SW480 (cell line): ENCODE measurements at places on chromosomes 16 and 17.

DNA sequence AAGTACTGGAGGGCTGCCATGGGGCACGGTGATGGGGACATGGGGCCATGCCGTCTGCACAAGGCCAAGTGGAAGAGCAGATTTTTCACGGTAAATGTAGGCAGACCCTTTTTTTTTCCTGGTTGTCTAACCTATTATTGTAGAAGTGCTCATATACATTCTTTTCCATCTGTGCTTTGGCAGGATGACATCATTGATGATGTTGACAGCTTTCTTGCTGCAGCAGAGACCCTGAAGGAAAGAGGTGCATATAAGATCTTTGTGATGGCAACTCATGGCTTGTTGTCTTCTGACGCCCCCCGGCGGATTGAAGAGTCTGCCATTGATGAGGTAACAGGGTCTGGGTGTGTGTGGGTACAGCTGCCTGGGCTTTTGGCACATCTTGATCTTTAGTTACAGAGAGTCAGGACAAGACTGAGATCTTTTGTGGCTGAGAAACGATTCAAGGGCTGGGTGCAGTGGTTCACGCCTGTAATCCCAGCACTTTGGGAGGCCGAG, 23.3 kb upstream of the SLC5A10 start:
- no peak for DNase-seq

DNA sequence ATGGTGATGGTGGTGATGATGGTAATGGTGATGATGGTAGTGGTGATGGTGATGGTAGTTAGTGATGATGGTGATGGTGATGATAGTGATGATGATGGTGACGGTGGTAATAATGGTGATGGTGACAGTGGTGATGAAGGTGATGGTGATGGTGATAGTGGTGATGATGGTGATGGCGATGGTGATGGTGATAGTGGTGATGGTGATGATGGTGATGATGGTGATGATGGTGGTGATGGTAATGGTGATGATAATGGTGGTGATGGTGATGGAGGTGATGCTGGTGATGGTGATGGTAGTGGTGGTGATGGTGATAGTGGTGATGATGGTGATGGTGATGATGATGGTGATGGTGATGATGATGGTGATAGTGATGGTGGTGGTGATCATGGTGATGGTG, 148.7 kb upstream of the TNRC6C start:
- DNase-seq = no peak

DNA sequence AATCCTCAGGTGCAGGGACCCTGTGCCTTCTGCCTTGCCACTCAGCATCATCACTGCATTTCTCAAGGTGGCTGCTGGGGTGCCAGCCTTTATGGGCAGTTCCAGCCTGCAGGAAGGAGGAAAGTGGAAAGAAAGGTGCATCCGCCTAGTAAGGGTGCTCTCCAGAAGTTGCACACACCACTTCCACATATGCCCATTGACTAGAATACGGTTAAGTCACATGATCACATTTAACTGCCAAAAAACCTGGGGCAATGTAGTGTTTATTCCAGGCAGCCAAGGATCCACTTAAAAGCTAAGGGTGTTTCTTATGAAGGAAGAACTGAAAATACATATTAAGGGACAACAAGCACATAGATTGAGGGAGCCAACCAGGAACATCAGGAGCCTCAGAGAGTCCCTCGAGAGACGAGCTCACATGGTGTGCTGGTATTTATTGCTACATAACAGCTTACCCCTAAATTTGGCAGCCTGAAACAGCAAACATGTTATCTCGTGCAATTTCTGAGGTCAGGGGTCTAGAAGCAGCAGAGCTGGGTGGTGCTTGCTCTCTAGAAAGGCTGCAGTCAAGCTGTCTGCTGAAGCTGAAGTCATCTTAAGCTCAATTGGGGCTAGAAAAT, 52.0 kb upstream of the MMP2 start:
- no peak for DNase-seq

DNA sequence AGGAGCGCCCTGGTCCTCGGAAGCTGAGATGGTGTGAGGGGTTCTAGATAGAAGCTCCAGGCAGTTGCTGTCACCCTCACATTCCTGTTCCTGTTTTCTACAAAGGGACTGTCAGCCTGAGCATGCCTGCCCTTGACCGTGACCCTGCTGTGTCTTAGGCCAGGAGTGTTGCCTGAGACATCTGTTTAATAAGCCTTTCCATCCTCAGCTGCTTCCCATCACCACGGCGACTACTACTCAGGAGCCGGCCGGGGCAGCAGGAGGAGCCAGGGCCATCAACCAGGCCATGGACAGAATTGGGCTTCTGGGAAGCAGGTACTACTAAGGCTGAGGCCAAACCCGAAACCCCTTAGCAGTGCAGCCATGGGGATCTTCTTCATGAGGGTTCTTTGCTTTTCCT, 151.4 kb downstream of the KATNIP start:
- DNase-seq = no peak

GRCh38 chr17:77959926-77960521, 1.5 kb downstream of the TNRC6C start:
- DNase-seq = peak; percentile 14

- DNase-seq = peak; percentile 87
Measured at GRCh38 chr17:48499248-48499647, 31.6 kb downstream of the HOXB1 start.

- no peak for DNase-seq
Measured at GRCh38 chr16:66387817-66388332, 21.4 kb downstream of the CDH5 start.

DNA sequence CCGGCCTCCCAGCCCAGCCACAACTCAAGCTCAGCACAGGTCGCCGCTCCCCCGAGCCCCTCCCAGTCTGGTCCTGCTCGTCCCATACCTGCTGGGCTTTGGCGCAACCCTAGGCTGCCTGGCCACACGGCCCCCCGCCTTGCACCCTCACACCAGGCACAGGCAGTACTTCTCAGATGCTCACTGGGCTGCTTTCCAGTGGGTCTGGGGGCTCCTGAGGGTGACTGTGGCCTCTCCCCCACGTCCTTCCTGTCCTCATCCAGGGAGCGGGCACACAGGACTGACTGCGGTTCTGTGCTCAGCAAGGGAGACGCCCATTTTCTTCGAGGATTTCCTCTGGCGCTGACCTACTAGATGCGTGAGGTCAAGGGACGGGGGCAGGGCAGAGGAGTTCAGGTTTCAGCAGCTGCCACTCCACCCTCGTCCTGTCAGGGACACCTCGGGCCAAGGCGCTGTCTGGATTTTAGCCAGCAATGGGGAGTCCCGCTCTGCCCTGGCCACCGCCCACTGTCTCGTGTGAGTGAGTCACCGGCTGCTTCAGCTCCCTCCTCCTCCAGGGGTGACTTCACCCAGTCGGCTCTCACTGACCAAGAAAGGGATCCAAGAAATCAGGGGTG, 115.8 kb downstream of the NPIPB11 start:
- DNase-seq = peak; percentile 79

DNA sequence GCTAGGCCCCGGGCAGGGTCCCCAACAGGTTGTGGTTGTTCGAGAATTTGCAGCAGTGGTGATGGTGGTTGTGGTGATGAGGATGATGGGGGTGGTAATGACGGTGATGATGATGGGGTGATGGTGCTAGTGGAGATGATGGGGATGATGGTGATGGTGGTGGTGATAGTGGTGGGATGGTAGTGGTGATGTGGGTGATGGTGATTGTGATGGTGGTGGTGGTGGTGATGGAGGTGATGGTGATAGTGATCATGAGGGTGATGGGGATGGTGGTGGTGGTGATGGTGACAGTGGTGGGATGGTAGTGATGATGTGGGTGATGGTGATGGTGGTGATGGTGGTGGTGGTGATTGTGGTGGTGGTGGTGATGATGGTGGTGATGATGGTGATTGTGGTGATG, 343.3 kb downstream of the SEC14L1 start:
- no peak for DNase-seq

DNA sequence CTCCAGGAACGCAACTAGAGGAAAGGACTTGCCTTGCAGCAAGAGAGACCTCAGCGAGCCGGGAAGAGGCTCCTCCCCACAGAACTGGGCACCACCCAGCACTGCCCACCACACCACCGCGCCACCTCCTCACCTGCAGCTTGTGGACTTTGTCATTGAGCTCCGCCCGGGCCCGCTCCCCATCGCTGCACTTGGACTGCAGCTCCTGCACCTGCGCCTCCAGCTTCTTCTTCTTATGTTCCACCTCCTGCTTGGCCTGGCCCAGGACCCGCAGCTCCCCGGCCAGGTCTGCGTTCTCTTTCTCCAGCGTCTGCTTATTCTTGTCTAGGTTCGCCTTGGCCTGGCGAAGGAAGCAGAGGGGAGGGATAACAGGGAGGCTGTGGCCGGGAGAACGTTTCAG, 76.7 kb downstream of the NDE1 start:
- DNase-seq = no peak

DNA sequence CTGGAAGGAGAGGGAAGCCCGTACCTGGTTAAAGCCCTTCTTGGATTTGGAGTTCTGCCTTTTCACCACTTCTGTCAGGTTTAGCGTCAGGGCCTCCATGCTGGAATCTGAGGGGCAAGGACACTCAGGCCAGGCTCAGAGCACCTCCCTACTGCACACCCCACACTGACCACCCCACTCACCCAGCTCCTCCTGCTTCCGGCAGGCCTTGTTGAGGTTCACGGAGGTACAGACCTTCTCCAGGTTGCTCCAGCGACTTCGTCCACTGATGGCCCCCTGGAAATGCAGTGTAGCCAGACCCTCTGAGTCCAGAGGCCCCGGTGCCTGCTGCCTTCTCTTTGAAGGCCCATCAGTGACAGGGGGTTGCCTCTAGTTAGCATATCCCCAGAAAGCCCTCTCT, 14.1 kb upstream of the PIK3R6 start:
- DNase-seq = no peak

DNA sequence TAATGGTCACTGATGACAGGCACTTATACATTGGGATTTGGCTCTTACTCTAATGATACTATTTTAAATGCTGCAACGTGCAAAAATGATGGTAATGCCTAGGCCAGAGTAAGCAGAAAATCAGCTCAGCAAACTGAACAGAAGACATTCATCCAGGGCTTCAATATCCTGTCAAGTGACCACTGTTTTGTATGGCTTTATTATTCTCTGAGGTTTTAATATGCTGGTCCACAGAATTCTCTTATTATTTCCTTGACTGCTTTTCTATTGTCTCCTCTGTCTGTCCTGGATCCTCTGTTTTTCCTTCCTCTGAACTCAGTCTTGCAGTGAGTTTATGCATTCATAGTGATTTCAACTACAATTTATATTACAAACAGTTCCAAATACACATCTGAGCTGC, 90.8 kb upstream of the PMFBP1 start:
- no peak for DNase-seq
